ENCODE measurements at places on chromosomes 13 and 19. TPM values are rescaled to one million over a fixed set of nuclear protein-coding genes. Genes with fewer than 3 reads are reported as not detected.

Gene ERICH4
- total RNA-seq: 0.64 TPM

Gene C1QTNF9B
- total RNA-seq: not detected

Gene CLEC17A
- total RNA-seq: 1.3 TPM

Gene CRLF1
- 1.2 TPM for total RNA-seq

Gene CDX2
- not detected for total RNA-seq

Gene CEACAM4
- 2.2 TPM for total RNA-seq

Gene NCAN
- total RNA-seq: 0.23 TPM

Gene TSHZ3
- 12.7 TPM for total RNA-seq

Gene ZNF468
- 36.3 TPM for total RNA-seq

Gene ADPRHL1
- total RNA-seq: 20.1 TPM

Gene PLPP2
- total RNA-seq: 8.6 TPM

Gene LHFPL6
- 58.3 TPM for total RNA-seq

Gene F7
- total RNA-seq: 2.6 TPM

Gene ZNF578
- total RNA-seq: 6.3 TPM

Gene PROSER3
- 15.9 TPM for total RNA-seq

Gene PRODH2
- total RNA-seq: 14.4 TPM

Gene CASP14
- 0.12 TPM for total RNA-seq

Gene ZNF418
- 12.8 TPM for total RNA-seq

Gene CGB3
- not detected for total RNA-seq

Gene PSG1
- total RNA-seq: not detected

Data from metanephros (tissue), 2 donors.